ENCODE measurements at places on chromosomes 2 and 18. TPM values are rescaled to one million over a fixed set of nuclear protein-coding genes. Genes with fewer than 3 reads are reported as not detected.

The OTX1 gene
- total RNA-seq: not detected

The EN1 gene
- 0.29 TPM for total RNA-seq

The SRD5A2 gene
- not detected for total RNA-seq

The ATP9B gene
- total RNA-seq: 29.3 TPM

The CCDC85A gene
- total RNA-seq: 0.29 TPM

The MALL gene
- 4.4 TPM for total RNA-seq

The XDH gene
- under 0.01 TPM for total RNA-seq

The ST3GAL5 gene
- total RNA-seq: 17.7 TPM

The SPHKAP gene
- total RNA-seq: not detected

GRCh38 chr2:36711741-36712314 is 15.3 kb downstream of the VIT start:
- DNase-seq: no peak

DNA sequence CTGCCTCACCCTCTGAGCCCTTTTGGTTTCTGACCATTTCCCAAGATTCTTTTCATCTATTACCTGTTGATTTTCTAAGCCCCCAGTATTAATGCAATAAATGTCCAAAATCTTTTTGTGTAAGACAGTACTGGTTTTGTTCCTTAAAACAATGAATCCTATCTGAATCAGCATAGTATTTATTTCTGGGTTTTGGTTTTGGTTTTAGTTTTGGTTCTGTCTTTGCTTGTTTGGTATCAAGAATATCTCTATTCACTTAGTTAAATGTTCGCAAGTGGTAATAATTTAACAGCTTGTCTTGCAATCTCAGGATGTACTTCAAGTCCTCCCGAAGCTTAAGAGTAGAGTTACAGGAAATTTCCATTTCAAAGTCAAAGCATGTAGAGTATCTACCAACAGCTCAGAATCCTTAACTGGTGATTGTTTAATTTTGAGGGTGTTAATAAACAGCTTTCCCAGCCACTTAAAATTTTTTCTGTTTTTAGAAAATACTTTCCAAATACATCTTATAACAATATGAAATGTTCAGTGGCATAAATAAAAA is 67.7 kb upstream of the NEDD4L start:
- no peak for DNase-seq

DNA sequence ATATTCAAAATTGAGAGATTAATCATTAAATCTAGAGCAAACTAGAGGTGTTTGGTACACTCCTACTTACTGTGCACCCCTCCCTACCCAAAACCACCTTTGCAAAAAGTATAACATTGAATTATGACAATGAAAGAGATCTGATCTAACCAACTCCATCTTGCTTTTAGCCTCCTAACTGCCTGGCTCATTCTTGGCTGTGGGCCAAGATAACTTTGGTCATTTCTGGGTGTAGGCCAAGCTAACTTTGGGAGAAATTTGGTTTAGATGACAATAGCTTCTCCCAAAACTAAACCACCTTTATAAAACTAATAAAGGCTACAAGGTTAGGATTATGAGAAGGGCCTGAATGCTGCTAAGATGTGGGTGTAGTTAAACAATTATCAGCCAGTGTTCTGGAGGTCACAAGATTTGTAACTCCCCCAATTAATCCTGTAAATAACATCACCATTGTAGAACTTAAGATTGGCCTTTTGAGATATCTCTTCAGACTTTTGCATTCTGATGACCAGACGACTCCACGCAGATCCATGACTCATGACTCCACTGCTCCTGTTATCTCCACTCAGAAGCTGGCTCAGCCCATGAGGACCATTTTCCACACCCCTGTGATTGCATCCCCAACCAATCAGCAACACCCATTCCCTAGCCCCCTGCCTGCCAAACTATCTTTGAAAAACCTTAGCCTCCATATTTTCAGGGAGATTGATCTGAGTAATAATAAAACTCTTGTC is 160.2 kb downstream of the FBXO15 start:
- no peak for DNase-seq

GRCh38 chr18:58567453-58568196 is 61.3 kb downstream of the ALPK2 start:
- DNase-seq: peak; percentile 76

GRCh38 chr2:45874344-45874743 is 222.9 kb downstream of the PRKCE start:
- no peak for DNase-seq

DNA sequence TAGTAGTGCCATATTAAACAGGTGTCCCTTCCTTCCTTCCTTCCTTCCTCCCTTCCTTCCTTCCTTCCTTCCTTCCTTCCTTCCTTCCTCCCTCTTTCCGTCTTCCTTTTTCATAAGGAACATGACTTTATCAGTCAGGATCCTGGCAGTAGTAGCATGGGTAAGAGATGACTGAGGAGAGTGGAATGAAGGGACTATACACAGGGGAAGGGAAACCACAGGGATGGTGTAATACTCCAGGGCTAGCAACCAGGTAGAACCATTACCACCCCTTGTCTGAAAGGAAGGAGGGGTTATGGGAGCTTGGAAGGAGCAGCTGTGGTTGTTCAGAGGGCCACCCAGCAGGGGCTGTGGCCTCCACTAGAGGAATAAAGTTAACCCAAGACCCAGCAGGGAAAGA is 23.2 kb upstream of the KDM3A start:
- DNase-seq: peak; percentile 41

- DNase-seq: peak; percentile 22
These were observed 98.1 kb downstream of the ZEB2 start for GRCh38 chr2:144421606-144422510.

- DNase-seq: no peak
These were observed 6.3 kb downstream of the MTERF4 start for GRCh38 chr2:241095594-241096290.

DNA sequence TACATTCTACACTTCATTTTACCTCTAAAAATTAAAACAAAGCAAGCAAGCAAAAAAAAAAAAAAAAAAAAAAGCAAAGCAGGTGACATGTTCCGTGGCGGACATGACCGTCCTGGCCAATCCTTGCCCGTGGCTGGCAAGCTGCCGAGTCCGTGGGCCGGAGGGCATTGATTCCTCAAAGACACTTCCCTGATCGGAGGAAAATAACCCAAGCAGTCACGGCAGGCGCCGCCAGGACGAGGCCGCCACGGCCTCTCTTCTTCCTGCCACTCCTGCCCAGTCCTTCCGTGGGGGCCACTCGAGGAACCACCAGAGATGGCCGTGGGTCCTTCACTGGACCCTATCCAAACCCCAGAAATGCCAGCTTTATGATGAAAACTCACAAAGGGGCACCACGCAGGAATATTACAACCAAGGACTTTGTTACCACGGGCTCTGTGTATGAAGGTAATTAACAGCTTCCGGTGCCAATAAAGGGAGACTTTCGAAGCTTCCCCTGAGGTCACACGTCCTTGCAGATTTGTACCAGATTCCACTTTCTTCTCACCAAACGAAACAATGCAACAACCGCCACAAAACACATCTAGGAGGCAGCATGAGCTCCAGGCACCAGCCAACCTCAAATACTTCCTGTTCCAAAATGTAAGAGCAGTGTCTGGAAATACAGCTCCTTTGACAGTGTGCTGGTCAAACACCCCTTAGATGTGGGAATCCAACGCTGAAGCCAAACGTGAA is 170.3 kb downstream of the HDAC4 start:
- no peak for DNase-seq

DNA sequence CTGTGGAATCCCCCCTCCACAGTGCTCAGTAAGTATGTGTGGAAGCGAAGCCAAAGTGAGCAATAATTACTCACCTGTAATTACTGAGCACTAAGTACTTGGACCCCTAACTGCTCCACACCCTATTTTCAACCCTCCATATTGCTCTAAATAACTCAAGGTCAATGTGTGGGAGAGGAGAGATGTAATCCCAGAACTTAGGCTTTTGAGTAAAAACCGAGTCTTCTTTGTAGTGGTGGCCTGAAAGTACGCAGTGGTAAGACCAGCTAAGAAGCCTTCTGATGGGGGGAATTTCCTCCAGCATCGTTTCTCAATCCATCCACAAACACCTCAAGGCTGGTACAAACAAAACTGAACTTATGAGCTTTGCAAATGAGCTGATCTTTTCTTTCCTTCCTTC is 551.6 kb downstream of the ZEB2 start:
- DNase-seq: no peak

- DNase-seq: no peak
These were observed 48.4 kb downstream of the NEMP2 start for GRCh38 chr2:190486037-190486623.

GRCh38 chr2:157509744-157510143 is 65.9 kb upstream of the CYTIP start:
- no peak for DNase-seq

GRCh38 chr2:63055226-63056106 is 4.8 kb downstream of the OTX1 start:
- DNase-seq: peak; percentile 86

- no peak for DNase-seq
These were observed 45.3 kb downstream of the DGKD start for GRCh38 chr2:233399306-233400225.

GRCh38 chr2:34806396-34806795 is 1207.3 kb upstream of the FAM98A start:
- DNase-seq: no peak

GRCh38 chr2:43190311-43191052 is 35.9 kb downstream of the ZFP36L2 start:
- peak; percentile 72 for DNase-seq

DNA sequence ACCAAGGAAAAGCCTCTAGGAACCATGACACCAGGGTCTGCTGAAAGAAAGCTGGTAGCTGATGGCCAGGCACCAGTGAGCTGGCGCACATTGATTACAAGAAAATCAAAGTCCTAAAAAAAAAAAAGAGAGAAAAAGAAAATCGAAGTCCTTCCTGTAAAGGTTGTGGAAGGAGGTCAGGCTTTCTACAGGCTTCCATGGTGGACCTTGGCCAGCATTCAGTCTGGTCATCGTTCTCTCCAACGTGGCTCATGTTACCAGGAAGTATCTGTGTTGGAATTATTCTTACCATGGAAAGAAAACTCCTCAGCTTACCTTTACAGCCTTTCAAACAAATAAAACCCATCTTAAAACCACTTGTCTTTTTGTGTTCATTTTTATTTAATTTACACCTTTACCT is 65.6 kb downstream of the CYB5A start:
- DNase-seq: no peak

DNA sequence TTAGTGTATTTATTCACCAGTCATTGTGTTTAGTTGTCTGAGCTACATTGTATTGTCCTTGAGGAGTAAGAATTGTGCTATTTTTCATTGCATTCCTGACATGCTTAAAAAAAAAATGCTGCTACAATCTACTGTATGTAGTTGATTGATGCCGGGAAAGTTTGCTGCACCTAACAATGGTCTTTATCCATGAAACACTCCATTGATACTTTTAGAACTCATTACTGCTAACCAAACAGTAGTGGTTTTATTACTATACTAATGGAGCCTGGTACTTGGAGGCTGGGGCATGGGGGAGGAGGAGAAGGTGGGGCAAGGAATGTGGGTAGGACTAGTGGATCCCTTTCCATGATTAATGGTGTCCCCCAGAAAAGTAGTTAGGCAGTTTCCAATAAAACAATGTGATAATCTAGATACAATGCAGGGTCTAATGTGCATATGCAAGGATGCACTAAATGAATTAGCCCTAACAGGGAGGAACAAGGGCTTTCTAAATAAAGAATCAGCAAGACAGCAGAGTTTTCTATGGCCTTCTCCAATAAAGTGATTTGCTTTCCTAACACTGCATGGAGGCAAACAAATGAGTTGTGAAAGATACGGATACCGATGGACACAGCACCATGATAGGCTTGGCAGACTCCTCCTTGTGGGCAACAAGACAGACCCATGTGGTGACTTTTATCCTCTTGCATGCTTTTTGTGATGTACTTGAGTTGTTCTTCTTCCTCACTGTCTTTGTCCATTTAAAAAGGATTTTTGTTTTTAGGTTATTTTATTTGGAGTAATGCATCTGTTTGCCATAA is 78.5 kb downstream of the FMNL2 start:
- no peak for DNase-seq

- DNase-seq: no peak
These were observed 131.3 kb downstream of the LPIN1 start for GRCh38 chr2:11877764-11878163.

GRCh38 chr18:45163871-45164270 is 451.4 kb upstream of the SLC14A2 start:
- no peak for DNase-seq

- no peak for DNase-seq
These were observed 180.6 kb downstream of the MTX2 start for GRCh38 chr2:176449852-176450251.

DNA sequence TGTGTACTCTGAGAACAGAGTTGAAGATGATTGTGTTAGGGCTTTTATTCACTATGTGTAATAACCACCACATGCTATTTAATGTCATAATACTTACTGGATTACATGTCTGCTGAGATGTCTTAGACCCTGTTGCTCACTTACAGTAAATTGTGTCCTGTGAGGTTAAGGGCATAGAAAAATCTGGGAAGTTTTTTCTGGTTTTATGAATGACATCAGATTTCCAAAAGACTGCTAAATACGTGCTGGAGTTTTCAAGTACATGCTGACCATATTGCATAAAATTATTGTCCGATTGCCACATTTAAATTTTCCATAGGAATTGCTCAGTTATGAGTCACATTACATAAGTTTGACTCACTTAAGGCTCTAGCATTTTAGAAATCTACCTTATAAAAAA is 96.7 kb upstream of the COL5A2 start:
- no peak for DNase-seq

DNA sequence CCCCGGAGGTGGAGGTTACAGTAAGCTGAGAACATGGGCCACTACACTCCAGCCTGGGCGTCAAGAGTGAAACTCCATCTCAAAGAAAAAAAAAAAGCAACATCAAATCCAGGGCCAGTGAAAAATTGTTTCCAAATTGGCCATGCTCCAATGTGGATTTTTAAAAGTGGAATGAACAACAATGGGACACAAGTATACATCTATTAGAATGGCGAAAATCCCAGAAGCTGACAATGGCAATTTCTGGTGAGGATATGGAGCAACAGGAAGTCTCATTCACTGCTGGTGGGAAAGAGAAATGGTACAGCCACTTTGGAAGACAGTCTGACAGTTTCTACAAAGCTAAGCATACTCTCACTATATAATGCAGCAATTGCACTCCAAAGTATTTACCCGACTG is 161.4 kb downstream of the UXS1 start:
- DNase-seq: no peak

DNA sequence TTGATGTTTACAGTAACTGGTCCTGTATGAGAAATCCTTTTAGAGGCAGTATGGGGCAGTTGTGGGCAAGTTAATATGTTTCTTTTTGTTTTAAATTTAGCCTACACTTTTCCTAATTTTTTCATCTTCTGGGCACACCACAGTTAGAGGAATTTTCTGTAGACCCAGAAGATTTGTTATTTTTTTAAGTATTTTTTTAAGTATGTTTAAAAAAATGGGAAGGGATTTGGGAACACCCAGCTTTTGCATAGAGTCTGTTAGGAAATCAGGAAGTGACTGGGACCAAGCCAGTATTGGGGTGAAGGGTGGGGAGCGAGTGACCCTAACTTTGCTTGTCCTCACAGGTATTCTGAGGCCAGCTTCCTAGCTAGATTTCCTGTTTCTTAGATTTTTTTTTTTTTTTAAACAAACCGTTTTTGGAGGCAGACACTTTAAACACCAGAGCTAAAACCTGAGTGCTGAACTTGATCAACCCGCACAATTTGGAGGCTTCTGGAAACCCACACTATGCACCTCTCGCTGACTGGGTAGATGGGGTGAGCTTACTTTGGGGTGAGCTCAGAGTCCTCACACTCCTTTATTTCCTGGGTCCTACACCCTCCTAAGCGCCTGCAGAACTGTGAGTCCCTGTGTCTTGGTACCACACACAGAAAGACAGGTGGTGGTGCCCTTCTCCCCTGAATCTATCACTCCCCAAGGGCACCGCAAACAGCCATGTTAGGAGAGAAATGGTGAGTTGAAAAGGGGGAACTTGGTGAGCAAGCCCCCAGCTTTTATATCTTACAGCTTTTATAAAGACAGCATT is 5.2 kb downstream of the GATA6 start:
- no peak for DNase-seq

GRCh38 chr2:107627926-107628325 is 198.8 kb upstream of the RGPD4 start:
- DNase-seq: no peak

Data from osteoblast (primary cell).